ENCODE measurements at places on chromosomes 7 and 10.

DNA sequence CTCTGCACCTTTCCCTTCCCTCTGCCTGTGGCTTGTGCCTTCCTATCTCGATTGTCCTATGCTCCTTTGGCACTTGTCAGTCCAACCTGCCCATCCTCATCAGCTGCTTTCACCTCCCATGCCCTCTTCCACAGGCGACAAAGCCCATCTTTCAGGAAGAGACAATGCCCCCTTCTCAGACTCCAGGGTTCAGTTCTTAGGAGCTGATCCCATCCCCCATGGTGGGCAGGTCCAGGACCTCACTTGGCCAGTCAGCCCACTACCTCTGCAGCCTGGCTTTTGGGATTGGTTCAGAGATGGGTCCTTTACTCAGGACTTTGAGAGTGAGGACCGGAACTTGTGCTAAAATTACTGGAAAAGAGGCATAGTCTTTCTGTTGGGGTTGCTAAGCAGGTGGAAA lies 74.0 kb upstream of the NANOS1 start:
- no peak for DNase-seq

DNA sequence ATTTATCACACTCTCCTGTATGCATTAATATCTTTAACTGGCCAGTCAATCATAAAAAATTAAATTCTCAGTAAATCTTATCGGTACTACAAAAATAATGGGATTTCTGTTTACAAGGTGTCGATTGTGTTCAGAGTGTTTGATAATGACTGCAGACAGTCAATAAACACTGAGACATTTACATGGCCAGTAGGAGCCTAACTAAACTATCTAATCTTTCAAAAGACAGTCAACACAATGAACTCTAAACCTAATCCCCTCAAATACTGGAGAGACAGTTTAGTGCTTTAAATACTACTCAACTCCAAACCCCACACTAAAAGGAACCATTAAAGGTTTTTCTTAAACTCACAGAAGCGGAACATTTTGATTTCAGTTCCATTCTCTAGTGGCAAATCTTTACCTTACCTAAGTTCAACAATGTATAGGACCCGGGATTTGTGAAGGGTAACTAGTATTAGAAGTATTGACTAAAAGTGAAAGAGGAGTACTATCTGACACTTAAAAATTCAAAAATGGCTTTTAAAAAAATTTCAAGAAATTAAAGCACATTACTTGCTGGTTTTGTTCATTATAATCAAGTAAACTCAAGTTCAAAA lies 37.3 kb upstream of the EXOC6 start:
- no peak for DNase-seq

GRCh38 chr7:37249240-37249639 lies 199.4 kb downstream of the ELMO1 start:
- no peak for DNase-seq

DNA sequence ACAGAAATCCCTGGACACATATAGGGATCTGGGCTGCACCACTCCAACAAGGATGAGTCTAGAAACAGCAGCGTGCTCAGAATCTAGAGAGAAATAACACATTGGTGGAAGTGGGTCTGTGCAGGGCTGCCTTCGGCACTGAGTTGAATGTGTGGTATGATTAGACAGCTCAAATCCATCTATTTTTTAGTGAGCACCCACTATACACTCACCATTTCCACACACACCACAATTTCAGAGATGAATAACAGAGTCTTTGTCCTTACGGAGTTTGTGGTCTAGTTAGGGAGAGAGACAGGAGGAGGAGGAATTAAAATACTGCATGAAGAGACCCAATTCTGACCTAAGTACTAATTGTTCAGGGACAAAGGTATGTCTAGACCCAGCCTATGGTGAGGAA lies 44.2 kb downstream of the JAZF1 start:
- no peak for DNase-seq

- no peak for DNase-seq
Observed at GRCh38 chr7:73585196-73585595, 6.8 kb upstream of the TBL2 start.

DNA sequence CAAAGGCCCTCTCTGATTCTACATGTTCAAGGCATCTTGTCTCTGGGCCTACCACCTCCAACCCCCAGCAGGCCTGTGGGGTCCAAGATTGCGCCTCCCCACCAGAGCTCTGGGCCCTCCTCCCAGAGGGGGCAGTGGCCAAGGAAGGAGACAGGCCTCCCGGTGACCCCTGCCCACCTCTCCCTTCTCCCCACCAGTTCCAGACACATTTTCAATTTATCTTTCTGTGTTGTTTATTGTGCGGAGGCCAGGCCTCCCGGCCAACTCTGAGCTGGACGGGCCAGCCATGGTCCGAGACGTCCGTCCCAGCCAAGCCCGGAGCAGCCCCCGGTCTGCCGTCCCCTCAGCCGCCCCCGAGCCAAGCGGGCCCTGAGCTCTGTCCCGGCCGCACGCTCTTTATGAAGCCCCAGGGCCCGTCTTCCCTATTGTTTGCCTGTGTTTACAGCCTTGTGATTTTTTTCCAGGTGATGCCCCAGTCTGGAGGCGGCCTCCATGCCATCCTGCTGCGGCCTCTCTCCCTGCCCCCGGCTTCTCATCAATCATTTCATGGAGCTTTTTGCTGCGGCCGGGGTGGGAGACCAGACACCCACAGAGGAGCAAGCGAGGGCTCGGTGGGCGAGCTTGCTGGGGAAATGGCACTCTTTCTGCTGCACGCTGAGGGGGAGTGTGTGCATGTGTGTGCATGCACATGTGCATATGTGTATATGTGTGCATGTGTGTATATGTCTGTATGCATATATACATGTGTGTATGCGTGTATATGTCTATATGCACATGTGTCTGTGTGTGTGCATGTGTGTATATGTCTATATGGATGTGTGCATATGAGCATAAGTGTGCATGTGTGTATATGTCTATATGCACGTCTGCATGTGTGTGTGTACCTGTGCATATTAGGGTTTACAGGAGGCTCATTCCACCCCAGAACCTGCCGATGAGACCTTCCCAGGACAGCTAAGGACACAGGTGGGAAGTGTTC lies 52.7 kb upstream of the ELN start:
- no peak for DNase-seq

DNA sequence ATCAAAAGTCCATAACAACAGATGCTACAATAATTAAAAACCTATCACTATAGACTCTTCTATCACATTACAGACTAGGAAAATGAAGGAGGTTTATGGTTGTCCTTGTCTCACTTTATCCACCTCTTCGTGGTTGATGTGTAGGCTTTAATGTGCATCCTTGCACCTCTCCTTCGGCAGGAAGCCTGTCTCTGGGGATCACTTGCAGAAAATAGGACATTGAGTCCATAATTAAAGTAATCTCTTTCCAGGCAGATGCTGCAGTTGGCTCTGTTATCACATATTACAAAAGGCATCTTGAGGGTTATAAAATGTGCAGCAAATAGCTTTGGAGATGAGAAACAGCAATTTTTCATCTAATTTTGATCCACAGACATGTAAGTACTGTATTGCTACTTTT lies 168.4 kb downstream of the RELN start:
- DNase-seq: no peak

DNA sequence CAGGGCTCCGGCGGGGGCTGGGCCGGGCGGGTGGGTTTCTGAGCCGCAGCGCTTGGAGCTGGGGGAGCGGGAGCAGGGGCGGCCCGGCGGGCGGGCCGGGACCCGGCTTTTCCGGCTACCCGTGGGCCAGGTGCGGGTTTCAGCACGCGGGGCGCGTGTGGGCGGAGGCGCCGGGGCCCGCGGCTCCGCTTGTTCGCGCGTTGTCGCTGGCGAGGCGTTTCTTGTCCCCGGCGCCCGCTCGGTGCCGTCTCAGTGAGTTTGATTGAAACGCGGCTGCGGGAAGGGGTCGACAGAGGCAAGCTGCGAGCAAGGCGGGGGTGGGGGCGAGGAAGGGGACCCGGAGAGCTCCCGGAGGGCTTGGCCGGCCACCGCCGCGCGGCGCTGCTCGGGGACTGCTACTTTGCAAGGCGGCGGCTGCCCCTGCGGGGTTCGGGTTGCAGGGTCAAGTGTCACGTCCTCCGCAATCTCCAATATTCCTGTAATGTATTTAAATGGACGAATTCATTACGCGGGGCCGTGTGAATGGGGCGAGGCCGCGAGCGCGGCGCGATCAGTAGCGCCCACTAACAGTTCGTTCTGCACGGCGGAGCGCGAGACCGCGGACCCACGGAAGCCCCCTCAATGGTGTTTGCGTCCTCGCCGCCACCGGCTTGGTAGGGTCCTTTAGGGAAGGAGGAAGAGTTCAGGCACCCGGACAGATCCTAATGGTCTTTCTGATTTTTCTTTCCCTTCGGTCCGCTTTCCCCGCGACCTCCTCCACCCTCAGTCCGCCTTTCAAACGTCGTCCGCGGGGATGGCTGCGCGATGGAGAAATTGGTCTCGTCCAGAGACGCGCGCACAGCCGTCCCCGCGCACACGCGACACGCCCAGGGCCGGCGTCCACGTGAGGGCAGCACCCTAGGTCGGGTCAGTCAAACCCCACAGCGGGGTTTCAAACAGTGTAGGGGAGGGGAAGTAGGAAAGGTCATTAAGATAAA lies 76.9 kb downstream of the INSIG1 start:
- DNase-seq: no peak
